ENCODE measurements at places on chromosomes 4 and X.

DNA sequence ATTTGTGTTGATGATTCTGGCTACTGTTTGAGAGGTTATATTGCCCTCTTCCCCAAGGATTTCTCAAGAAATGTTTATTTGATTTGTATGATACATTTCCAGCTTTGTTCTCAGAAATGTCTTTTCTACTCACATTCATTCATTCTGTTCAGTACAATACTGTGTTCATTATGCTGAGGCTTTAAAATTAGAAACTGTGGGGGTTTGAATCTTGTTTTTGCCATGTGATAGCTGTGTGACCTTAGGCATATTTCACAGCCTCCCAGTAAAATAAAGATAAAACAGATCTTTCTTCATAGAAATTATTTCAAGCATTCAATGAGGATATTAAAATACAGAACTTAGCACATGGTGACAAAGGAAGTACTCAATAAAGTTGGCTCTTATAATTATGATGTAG lies 123.9 kb downstream of the DMD start:
- DNase-seq, result no peak

DNA sequence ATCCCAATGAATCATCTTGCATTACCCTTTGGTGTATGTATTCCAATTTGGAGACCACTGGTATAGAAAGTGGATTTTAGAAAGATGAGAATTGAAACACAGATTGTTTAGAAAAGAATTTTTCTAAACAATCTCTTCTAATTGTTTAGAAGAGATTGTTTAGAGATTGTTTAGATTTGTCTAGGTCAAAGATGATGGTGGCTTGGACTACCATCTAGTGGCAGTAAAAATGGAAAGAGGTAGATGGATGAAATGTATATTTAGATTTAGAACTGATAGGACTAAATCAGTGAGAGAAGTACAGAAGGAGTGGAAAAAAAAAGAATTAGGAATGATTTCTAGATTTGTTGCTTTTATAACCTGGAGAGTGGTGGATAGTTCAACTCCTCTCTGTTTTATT lies 70.6 kb downstream of the ARSJ start:
- no peak for DNase-seq

DNA sequence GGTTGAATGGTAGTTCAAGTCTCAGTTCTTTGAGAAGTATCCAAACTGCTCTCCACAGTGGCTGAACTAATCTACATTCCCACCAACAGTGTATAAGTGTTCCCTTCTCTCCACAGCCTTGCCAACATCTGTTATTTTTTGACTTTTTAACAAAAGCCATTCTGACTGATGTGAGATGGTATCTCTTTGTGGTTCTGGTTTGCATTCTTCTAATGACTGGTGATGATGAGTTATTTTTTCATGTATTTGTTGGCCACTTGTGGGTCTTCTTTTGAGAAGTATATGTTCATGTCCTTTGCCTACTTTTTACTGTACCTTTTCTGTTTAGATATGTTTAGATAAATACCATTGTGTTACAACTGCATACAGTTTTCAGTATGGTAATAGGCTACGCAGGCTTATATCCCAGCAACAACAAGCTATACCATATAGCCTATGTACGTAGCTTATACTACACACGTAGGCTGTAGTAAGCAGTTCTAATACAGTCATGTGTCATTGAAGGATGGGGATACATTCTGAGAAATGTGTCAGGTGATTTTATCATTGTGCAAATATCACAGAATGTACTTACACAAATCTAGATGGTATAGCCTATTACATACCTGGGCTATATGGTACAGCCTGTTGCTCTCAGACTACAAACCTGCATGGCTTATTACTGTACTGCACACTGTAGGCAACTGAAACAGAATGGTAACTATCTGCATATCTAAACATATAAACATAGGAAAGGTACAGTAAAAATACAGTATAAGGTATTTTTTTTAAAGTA lies 28.1 kb downstream of the KLHL8 start:
- DNase-seq, result no peak

DNA sequence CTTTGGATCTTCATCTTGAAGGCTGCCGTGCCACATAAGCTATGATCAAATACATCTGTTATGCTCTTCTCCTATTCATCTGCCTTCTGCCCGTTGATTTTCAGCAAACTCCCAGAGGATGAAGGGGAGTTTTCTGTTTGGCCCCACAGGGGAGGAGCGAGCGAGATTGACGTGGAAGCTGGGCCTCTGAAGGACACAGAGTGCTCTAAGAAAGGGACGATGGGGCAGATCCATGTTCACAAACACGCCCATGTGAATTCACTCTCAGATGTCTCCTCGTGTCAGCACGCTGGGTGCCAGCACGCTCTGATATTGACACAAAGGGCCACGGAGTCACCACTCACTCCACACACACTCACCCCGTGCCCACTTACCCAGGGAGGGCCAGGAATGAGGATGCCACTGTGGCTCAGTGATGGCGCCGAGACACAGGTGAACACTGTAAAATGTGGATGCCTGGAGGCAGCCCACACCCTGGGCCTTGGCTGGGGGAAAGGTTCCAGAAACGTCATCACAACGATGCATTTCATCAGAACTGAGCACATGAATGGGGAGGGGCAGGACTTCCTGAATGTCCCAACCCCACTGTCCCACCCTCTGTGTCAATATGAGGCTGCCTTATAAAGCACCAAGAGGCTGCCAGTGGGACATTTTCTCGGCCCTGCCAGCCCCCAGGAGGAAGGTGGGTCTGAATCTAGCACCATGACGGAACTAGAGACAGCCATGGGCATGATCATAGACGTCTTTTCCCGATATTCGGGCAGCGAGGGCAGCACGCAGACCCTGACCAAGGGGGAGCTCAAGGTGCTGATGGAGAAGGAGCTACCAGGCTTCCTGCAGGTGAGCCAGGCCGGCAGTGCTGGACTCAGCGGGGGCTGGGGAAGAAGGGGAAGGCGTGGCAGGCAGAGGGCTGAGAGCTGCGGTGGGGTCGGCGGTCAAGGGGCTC lies at the start of gene S100P:
Gene S100P, plus strand, starts transcription at position 648 of the 946 bp plus-strand sequence. Its CDS starts 55 bp downstream, at position 703.
- no peak for DNase-seq

- no peak for DNase-seq
Measured at GRCh38 chrX:2863646-2864045, 34.9 kb downstream of the GYG2 start.

- no peak for DNase-seq
Measured at GRCh38 chr4:143397335-143397734, 60.7 kb downstream of the GAB1 start.

GRCh38 chrX:19642241-19643109 lies 127.2 kb upstream of the MAP3K15 start:
- DNase-seq, result no peak

DNA sequence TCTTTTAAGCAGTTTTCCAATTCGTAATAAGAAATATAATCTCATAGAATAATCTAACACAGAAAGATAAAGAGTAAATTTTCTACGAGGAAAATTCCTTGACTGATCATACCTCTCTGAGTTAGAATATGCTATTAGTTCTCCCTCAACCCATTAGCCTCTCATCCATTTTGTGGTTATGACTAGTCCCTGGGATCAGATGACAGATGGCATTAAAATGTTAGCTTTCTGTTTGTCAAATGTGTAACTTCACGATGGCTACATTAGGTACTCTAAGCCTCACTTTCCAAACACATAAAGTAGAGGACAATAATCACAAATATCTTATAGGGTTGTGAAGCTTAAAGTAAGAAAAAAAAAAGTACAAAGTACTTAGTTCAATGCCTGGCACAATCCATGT lies 112.2 kb downstream of the ZAR1 start:
- DNase-seq, result no peak

DNA sequence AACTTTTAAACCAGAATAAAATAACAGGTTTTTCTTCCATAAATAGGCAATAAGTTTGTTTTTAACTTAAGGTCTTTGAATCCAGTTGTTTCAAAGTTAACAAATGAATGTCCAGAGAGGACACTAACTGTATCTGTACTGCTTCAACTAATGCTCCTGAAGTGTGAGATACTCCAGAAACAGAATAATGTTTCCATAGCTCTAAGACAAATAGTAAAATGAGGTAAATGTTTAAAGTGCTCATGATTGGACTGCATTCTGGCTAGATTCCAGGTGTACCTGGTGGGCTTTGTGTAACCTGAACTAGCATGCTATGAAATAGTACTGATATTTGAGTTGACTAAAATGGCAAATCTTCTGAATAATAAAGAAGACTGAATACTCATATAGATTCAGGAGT lies 51.7 kb downstream of the METTL14 start:
- no peak for DNase-seq

DNA sequence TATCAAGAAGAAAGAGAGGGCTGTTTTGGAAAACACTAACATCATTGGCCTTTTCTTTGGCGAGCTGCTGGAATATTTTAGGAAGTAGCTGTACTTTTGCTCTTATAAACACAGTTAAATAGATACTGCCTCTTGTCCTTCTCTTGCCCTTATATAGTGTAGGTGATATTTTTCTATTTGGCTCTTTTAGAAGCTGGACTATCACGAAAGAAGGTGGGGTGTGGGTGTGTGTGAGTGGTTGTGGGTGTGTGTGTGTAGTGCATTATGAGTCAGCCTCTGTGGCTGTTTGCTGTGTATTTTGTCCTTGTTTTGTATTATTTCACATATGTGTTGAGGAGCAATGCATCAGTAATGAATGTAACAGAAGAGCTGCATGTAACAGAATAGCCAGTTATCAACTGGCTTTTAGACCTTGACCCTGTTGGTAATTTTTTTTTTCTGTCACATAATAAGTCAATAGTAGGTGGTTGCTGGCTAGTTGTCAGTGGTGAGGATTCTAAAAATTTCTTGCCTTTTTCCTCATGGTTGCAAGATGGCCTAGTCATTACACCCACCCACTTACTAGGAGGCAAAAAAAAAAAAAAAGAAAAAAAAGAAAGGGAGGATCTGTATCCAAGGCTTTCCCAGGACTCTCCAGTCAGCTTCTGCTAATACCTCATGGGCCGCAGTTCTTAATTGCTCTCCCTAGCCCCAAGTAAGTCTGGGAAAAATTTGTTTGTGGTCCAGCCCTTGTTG lies 23.8 kb downstream of the ARHGAP10 start:
- no peak for DNase-seq

DNA sequence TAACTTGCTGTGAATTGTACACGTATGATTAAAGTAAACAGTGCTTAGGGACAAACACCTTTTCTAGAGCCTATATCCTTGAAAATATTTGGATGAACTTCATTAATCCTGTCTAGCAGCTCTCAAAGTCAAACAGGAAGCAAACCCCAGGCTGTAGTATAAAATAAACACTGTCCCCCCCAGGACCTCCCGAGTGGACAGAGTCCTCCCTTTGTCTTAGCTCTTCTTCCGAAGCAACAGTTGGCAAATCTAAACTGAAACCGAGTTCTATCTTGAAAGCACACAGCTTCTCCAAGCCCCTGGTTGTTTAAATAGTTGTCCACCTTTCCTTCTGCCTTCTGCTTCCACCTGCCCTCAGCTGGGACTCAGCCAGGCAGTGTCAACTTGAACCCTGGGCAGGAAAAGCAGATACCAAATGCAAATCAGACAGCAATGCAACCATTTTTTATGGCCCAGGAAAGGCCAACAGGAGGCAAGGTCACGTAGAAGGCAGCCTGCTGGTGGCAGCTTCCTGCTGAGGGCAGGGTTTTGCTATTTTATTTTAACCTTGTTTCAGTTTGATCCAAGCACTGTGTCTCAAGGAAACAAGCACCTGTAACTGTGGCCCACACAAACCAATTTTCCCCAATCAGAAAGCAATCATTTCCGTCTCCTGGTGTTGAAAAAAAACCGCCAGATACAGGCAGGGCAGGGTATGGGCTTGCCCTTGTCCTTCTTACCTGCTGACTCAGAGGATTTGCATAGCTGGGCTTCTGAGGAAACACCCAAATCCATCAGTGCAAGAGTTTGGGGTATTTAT lies 110.3 kb upstream of the KIT start:
- no peak for DNase-seq

DNA sequence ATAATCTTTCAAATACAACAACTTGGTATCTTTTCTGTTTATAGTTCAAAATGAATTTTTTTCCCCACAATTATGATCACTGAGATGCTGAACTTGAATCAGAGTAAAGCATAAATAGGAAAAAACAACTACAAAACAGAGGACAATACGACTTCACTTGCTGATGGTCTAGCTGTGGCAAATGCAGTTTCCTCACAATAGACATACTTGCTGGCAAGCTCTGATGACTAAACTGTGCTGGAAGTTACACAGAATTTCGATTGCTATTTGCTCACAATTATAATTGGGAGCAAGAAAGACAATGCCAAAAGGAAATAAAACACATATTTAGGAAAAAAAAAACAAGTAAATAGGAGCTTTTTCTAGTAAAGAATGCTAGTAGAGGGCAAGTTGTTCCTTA lies 14.7 kb downstream of the VEGFC start:
- no peak for DNase-seq

DNA sequence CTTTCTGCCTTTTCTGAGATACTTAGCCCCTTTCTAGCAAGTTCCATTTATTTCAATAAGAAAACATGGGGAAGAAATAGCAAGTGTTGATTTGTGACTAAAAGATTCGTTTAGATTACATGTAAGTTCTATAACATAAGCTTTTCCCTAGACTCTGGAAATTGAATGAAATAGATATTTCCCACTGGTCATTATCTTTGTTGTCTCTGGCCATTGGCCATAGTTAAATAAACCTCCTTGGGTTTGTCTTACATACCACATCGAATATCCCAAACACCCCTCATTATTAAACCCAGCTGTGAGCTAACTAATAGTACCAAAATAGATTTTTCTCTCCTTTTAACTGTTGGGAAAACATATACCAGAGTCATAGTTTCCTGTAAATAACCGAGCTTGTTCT lies 534.8 kb downstream of the IQCM start:
- DNase-seq, result no peak

GRCh38 chrX:25105221-25105620 lies 89.5 kb upstream of the ARX start:
- no peak for DNase-seq

- DNase-seq, result no peak
Measured at GRCh38 chr4:40214661-40215418, 18.0 kb downstream of the RHOH start.

GRCh38 chr4:185764876-185765275 lies 47.1 kb downstream of the SORBS2 start:
- no peak for DNase-seq

GRCh38 chr4:57147335-57148060 lies 37.3 kb upstream of the IGFBP7 start:
- DNase-seq, result no peak

DNA sequence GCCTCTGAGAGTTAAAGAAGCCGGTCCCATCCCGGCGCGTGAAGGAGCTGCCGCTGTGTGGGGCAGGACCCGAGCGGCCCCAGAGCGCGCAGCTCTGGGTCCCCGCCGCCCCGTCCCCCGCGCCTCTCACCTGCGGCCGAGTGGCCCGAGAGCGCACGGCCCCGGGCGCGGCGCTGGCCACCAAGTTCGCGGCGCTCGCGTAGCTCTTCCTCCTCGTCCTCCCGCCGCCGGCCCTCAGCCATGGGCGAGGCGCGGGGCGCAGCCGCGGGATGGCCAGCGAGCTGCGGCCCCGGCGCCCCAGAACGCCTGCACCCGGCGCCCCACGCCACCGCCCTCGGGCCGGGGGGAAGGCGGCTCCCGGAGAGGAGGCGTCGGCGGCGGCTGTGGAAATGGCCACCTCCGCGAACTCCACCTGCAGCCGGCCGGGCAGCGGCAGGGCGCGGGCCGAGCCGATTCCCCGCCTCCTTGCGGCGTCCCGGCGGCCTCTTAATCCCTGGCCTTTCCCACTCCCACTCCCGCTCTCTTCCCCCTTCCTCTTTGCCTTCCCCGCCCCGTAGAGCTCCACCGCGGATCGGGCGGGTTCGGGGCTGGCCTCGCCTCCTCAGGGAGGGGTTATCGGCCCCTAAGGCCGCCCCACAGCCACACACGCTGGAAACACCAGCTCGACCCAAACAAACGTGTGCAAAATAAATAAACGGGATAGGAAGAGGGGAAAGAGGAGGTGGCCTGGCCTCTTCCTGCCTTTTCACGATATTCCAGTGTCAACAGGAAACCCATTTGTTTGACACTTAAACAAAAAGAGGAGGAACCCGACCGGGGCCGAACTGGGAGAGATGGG lies at the start of gene SH3D19:
Gene SH3D19, minus strand, starts transcription at position 495 of the 838 bp plus-strand sequence. Its CDS starts 253 bp downstream, at position 242.
- no peak for DNase-seq
